ENCODE measurements at places on chromosomes 6 and 20.
A peak's percentile ranks its signal among the peaks of the same experiment; 100 is the strongest.

- DNase-seq = peak; percentile 26
Observed at GRCh38 chr6:113857556-113858479, 673 bp downstream of the MARCKS start.

DNA sequence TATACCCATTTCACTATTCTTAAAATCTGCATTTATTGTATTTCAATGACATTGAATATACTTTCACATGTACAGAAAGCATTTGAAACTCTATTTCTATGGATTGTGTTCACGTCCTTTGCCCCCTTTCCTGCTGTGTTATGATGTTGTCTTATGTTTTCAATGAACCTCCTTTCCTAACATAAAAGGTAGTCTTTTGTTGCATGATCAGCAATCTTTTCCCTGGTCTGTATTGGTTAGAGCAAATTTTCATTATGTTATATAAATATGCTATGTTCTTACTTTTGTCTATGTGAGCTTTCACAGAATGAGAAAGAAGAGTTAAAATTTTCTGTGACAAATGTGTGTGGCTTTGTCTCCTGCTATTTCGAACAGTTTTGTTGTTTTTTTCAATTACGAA lies 73.1 kb downstream of the KIF16B start:
- DNase-seq = no peak

DNA sequence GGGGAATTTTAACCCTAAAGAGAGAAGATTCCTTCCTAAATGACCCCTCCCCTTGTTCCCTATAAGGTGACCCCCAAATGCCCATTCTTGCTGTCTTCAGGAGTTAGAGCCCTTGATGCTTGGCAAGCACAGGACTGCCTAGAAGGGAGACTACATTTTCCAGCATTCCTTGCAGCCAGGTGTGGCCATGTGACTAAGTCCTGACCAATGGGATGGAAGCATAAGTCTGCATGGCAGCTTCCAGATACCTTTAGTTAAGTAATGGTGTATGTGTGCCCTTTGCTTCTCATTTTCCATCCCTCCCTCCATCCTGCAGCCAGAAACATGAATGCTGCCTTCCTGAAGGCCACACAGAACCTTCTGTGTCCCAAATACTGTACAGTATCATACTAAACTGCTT lies 5.5 kb downstream of the BFSP1 start:
- DNase-seq = no peak

DNA sequence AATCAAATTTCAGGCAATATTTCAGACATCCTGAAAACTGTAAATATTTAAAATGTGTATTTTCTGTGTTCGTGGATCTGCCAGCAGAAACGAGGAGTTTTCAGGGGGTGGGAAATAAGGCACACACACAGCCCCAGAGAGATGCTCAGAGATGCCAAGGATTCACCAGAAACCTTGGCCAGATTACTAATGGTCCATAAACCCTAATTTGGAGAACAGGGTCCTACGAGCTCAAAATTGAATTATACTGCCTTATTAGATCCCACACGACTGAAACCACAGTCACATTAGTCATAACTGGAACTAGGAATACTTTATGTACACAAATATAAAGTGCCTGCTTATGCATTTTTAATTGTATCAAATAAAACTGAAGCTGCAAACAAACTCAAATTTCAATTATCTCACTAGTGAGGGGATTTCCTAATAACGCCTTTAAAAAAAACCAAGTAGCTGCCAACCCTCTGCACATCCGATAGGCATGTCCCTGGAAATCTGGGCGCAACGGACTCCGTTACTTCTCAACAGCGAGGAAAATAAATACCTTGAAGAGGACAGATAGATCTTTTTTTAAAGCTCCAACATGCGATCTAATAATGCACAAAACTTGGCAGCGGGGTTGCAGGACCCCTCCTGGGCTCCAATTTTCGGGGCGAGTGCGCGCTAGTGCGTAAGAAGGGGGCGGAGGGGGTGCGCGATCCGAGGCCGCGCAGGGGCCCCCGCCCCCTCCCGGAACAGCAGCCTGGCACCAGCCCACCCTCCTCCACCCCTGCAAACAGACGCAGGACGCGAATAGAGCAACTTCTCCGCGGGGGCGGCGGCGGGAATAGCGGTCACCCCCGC lies 897 bp downstream of the CHD6 start:
- peak; percentile 50 for DNase-seq

DNA sequence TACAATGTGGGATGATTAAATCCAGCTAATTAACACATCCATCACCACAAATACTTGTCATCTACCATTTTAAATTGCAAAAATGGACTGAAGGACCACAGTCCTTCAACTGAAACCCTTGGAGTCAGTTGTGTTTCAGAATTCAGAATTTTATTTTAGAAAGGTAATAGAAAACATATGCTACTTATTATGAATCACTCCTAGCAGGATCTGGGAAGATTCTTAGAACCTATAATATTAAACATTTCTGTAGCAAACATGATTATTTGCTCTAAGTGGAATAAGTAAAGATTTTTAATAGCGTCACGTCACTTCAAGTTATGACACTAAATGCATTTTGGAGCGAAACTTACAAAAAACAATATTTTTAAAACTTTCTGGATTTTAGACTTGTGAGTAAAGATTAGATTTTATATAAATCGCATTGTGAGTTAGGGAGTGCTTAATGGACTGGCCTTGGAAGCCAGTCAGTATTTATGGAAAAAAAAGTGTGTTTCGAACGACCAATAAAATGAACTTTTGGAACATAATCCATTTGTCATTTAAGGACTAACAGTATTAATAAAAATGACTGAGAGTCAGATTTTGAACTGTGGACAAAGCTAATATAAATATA lies 71.8 kb upstream of the PHACTR2 start:
- no peak for DNase-seq

DNA sequence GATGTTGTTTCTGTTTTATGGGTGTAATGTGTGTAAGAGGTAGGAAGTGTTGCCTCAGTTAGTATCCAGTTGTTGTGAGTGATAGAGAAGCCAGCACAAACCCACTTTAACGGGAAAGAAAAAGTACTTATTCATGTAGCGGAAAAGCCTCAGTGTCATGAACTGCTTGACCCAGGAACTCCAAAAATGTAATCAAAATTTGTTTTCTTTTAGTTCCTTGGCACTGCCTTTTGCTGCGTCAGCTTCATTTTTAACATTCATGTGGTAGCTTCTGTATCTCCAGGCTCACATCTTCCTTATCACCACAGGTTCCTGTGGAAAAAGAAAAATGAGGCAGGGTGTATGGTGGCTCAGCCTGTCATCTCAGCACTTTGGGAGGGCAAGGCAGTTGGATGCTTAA lies 46.4 kb upstream of the CCDC28A start:
- no peak for DNase-seq

DNA sequence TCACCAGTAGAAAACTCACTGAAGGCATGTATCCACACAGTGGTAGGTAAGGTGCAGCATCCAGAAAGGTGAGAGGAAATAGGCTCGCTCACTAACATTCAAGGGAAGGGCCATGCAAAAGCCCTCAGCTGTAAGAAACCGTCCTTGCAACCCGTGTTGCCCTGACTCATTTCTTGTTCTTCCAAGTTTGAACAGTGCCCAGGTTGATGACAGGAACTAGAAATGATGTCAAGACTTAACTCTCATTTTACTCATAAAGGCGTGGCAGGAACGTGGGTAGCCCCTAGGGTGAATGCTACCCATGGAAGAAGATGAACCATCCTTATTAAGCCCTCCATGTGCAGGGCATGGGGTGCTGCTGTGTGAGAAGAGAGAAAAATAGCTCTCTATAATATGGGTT lies 187.6 kb downstream of the CD83 start:
- no peak for DNase-seq

- no peak for DNase-seq
Observed at GRCh38 chr20:5928836-5929715, 21.3 kb downstream of the TRMT6 start.

- DNase-seq = no peak
Observed at GRCh38 chr20:51438136-51438535, 104.4 kb downstream of the NFATC2 start.

DNA sequence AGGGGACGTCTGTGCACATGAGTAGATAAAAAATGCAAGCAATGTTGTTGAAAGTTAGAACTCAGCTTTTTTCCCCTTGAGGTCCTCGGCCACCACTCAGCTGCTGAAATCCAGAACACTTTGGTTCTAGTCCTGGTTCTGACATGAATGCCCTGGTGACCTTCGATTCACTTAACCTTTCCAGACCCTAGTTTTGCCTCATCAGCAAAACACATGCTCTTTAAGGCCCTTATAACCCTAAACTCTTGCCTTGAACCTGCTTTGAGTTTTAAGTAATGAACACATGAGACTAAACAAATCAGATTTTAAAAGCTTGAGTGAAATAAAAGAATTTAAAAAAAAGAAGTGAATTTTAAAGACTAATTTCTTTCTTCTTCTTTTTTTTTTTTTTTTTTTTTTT lies 33.4 kb downstream of the BMP6 start:
- no peak for DNase-seq

GRCh38 chr6:3414327-3415081 lies 42.3 kb downstream of the SLC22A23 start:
- DNase-seq = no peak

GRCh38 chr20:25685276-25686080 lies 11.2 kb downstream of the ZNF337 start:
- DNase-seq = no peak

DNA sequence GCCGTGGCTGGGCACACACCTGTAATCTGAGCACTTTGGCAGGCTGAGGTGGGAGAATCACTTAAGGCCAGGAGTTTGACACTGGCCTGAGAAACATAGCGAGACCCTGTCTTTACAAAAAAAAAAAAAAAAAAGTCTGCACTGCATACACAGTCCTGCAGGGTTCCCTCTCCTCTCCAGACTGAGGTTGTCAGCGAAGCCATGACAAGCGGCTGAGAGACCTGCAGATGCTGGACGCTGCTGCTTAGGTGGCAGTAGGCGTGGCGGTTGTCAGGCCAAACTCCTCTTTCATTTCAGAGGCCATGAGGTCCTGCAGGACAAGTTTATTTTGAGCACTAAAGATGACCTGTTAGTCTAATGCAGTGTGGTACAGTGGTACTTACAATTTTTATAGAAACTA lies 86.5 kb downstream of the FAM120B start:
- DNase-seq = no peak

DNA sequence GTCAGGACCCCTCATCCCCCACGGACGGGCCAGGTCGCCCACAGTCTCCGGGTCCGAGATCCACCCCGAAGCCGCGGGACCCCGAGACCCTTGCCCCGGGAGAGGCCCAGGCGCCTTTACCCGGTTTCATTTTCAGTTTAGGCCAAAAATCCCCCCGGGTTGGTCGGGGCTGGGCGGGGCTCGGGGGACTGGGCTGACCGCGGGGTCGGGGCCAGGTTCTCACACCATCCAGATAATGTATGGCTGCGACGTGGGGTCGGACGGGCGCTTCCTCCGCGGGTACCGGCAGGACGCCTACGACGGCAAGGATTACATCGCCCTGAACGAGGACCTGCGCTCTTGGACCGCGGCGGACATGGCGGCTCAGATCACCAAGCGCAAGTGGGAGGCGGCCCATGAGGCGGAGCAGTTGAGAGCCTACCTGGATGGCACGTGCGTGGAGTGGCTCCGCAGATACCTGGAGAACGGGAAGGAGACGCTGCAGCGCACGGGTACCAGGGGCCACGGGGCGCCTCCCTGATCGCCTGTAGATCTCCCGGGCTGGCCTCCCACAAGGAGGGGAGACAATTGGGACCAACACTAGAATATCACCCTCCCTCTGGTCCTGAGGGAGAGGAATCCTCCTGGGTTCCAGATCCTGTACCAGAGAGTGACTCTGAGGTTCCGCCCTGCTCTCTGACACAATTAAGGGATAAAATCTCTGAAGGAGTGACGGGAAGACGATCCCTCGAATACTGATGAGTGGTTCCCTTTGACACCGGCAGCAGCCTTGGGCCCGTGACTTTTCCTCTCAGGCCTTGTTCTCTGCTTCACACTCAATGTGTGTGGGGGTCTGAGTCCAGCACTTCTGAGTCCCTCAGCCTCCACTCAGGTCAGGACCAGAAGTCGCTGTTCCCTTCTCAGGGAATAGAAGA lies 978 bp downstream of the HLA-A start:
- DNase-seq = no peak

DNA sequence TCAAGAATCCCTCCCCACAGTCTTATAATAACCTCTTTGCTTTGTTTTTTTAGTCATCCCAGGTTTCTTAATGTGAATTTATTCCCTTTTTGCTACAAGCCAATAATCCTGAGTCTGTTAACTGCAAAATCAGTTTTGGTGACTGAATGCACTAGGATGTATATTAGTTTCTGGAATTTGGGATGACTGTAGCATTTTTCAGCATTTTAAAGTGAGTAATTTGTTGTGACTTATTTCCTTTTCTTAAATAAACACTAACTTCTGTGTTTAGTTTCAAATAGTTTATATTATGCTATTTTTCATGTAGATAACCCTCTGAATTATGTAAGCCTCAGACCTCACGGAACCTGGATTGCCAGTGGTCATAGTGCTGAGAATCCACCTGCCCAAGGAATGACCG lies 5.5 kb downstream of the CST1 start:
- no peak for DNase-seq

DNA sequence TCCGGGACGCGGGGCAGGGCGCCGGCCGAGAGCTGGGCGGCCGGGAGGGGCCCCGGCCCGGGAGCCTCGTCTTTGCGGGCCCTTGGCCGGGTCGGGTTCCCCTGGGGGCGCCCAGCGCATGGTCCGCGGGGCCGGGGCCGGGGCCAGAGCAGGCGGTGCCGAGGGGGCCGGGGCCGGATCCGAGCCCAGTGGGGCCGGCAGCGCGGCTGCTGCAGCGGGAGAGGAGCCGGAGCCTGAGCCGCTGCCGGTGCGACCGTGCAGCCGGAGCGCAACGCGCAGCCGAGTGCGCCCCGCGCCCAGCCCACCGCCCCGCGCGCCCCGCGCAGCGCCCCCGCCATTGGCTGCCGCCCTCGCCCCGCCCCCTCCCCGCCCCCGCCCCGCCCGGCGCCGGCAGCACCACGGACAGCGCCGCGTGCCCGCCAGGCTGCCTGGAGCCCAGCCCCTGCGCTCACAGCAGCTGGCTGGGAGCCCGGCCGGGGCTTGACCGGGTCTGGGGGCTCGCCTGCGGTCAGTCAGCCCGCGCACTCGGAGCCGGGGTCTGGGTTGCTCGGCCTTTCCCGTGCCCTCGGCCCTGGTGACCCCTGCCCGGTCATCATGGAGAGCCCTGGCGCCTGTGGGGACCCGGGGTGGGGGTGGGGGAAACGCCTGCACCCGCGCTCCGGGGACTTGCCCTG lies at the start of gene HRH3:
TSS of gene HRH3 (minus strand) at position 287 of the 674 bp plus-strand sequence. CDS start 308 bp downstream, outside the sequence.
- peak; percentile 6 for DNase-seq

GRCh38 chr6:126963077-126963809 lies 155.2 kb upstream of the RSPO3 start:
- DNase-seq = no peak

DNA sequence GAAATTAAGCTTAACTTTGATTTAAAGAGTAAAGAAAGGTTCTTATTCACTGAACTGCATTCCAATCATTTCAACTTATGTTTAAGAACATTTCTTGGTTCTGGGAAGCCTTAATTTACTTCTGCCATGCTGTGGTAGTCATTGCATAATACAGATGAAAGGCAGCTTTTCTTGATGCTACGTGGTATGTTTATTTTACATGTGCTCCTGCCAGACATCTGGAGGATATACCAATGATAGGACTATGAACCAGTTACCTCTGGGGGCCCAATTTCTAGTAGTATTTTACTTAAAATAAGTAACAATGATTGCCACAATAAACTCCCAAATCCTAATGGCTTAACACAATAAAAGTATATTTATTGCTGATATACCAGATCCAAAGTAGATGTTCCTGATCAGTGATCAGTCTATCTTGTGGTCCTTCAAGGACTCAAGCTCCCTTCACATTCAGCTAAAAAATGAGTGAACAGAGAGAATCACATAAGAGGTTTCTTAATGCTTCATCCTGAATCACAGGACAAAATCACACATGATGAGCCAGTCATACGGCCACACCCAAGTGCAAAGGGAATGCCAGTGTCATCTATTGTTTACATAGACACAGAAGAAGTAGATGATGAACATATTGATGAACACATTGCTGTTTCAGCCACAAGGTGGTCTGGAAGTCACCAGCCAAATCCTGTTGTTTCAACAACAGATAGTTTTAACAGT lies 56.5 kb upstream of the CCN2 start:
- no peak for DNase-seq
